ENCODE measurements at places on chromosomes 4 and X. TPM values are rescaled to one million over a fixed set of nuclear protein-coding genes. Genes with fewer than 3 reads are reported as not detected.

DNA sequence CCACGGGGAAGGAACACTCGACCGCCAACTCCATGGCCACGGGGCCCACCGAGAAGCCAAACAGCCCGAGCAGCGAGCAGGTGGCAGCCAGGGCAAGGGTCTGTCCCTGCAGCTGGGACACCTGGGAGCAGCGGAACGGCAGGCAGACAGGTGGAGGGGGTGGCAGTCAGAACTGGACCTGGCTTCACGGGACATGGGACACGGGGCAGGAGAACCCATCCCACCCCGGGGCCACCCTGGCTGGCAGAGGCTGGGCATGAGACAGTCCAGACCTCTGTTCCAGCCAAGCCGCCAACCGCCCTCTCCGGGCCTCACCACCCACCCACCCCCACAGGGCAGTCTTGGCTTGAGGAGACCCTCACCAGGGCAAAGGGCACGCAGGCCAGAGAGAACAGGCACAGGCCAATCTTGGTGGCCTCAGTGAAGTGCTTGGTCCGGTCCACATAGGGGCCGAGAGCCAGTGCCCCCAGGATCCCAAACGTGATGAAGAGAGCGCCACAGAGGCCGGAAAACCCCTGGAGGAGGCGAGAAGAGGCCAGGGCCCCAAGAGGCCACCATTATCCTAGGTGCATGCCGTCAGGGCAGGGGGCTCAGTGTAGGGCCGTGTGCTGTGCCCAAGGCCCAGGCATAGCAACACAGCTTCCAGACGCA, 5.6 kb downstream of the SLC49A3 start:
- DNase-seq: no peak

DNA sequence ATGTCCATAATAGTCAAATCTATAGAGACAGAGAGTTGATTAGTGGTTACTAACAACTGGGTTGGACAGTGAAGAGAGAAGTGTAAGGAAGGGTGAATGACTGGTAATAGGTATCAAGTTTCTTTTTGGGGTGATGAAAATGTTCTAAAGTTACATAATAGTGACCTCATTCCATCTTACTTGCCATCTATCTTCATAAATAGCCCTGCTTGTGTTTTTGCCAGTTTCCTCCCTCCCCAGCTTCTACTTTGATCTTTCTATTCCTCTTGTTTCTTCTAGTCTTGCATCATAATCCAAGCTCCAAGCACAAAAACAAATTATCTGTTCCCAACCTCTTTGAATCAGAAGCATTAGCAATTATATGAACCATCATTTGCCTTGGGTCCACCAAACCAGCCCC, 40.2 kb upstream of the TET2 start:
- no peak for DNase-seq

DNA sequence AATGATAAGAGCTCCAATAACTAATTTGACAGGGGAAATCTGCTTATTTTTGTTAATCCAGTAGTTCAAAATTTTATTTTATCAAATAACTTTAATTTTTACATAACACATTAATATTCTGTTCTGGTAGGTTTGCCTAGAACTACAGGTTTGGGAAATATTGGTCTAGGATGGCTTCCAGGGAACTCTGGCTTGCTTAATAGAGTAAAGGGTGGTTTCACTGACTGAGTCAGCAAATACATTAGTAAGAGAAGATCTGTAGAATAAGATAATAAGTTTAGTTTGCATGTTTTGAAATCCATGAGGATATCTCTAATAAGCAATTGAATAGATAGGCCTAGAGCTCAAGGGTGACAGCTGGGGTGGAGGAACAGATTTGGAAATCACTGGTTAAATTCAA, 500.7 kb downstream of the ZNF674 start:
- no peak for DNase-seq

DNA sequence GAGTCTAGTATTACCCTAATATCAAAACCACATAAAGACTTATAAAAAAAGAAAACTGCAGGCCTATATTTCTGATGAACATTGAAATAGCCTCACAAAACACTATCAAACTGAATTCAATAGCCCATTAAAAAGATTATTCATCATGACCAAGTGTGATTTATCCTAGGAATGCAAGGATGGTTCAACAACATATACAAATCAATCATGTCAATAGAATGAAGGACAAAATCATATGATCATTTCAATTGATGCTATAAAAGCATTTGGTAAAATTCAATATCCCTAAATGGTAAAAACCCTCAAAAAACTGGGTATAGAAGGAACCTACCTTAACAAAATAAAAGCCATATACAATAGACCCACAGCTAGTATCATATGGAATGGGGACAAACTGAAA, 797.9 kb upstream of the INTU start:
- DNase-seq: no peak

- no peak for DNase-seq
Measured at GRCh38 chrX:74890676-74891430, 34.4 kb downstream of the NEXMIF start.

- no peak for DNase-seq
Measured at GRCh38 chr4:168601899-168602298, 105.0 kb downstream of the PALLD start.

DNA sequence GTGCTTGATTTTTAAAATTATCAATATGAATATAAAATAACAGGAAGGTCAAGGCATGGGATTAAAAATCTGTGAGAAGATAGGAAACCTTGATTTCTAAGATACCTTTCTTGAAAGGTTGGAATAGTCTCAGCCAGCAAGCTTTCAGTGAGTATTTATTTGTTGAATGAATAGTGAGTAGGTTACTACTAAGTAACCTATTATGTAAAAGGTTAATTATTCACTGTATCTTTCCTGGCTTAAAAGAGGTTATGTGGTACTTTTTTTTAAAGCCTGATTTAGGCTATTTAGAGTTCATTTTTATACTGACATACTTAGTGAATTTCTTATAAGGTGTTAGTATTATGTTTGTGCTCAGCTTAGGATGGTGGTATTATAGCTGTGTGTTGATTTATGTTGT, 123.5 kb downstream of the PTPN13 start:
- DNase-seq: no peak

GRCh38 chr4:145852256-145852839, 86.3 kb downstream of the ZNF827 start:
- no peak for DNase-seq

DNA sequence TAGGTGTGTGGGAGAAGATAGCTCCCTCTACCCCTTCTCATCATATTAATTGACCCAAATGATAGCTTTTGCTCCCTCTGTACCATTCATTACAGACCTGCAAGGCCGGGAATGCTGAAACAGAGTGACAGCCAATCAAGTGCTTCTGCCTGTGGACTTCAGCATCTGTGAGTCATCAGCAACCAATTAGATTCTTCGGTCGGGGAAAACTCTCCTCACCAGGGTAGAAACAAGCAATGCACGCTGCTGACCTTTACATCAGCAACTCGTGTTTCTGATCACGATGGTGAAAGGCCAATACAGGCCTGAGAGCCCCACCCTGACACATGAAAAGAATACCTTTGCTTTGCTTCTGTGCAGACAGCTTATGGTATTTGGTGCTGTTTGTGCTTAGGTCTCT, 347.2 kb upstream of the DDX53 start:
- no peak for DNase-seq

GRCh38 chrX:103616676-103617186, 9.0 kb downstream of the TCEAL3 start:
- DNase-seq: no peak

DNA sequence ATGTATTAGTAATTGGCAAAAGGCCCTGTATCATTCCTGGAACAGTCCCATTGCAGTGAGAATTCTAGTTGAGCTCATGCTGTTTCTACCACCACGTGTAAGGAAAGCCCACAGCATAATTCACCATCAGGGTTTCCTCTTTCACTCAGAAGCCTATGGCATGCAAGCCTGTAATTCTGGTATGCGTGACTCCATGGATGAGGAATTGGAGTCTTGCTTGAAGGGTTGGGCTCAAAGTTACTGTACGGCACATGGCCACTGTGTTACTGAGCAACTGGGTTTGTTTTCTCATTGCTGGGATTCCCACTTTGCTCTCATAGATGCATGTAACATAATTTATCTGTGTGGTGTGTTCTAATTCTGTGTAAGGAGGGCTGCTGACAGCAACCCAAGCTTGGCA, 132.3 kb upstream of the NR3C2 start:
- DNase-seq: no peak

DNA sequence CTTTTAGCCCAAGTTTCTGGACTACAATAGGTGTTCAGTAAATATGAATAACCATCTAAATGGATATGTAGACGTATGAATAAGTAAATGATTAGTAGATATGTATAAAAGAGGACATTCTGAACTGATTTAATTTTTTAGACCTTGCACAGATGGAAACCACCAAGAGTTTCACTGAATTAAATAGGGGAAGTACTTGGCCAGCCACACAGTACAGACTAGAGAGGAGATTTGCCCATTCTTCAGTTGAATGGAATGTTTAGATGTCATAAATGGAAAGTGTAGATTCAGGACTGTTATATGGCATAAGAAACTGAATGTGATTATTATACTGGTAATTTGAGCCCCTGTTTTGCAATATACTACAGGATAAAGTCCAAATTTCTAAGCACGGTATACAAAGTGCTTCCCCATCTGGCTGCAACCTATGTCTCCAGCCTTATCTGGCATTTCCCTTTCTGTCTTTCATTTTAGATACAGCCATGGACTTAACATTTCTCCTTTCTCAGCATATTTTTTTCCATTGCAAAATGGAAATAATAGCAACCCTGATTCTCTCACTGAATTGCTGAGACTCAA, 137.8 kb upstream of the HS3ST1 start:
- DNase-seq: no peak

DNA sequence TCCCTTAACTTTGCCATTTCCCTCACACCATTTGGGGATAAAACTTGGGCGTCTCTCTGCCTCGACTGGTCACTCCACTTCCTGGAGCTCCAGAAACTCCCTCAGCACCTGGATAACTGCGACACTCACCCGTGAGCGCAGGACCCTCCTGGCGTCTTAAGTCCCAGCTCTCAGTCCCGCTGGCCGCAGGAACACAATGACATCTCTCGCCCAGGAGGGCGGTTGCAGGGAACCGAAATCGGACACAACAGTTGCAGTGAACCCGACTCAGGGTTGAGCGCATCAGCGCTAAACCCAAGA, 370.9 kb upstream of the SMIM31 start:
- no peak for DNase-seq

DNA sequence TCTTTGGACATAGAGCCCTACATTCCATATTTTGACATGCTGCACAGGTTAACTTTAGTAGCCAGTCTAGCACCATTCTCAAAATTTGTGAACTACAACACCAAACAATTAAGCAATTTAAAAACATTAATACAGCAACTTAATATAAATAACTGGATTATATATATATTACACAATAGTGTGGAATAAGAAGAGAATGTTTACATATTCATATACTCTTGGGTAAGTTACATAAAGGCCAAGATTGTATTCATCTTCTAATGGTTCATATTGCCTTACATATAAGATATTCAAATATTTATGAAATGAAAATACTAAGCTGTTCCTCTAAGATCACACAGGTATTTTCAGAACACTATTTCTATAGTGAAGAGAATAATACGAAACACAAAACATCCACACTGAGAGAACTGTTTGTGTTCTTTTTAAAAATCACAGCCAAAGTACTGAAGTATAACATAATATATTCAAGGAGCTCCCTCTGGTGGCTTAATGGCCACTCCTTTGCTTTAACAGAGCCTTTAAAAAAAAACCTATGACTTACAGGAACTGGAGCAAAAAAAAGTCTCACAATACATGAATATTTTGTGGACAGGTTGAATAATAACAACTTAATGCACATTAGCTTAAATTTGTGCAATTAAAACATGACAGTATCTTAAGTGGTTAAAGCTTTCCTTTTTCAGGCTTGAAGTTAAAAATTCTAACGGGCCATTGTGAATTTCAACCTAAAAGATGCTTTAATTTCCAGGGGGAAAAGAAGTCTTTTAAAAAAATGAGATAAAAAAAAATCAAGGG, 46.2 kb downstream of the NEK1 start:
- DNase-seq: peak; percentile 60

DNA sequence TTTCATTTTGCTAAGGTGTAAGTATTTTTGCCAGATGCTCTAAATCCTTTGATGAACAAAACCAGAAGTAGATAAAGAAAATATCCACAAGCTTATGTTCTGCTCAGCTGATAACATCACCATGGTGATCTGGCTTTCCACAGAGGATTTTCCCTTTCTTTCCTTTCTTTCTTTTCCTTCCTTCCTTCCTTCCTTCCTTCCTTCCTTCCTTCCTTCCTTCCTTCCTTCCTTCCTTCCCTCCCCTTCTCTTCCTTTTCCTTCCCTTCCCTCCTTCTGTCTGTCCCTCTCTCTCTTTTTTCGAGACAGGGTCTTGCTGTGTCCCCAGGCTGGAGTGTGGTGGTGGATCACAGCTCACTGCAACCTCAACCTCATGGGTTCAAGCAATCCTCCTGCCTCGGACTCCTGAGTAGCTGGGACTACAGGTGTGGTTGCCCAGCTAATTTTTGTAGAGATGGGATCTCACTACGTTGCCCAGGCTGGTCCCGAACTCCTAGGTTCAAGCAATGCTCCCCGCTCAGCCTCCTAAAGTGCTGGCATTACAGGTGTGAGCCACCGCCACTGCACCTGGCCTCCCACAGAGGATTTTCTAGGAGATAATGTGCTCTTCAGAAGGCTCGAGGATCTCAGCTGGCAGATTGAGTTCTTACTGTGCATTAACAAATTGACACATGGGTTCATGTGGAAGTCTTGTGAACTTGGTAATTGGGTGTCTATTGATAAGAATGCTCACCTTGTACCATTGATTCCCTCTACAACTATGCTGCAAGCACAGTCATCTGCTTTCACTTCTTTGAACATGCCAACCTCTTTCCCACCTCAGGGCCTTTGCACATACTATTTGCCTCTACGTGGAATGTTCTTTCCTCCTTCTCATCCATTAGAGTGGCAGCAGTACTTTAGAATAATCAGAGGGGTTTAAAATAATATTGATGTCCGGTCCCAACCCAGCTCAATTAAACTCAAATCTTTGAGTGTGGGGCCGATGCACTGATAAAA, 1.4 kb upstream of the RHOH start:
- DNase-seq: no peak

- no peak for DNase-seq
Measured at GRCh38 chr4:70619778-70620177, 8.8 kb upstream of the ENAM start.

- no peak for DNase-seq
Measured at GRCh38 chr4:167541286-167541685, 307.0 kb upstream of the SPOCK3 start.

GRCh38 chr4:39102297-39102696, 40.3 kb downstream of the KLHL5 start:
- DNase-seq: no peak

GRCh38 chr4:31146366-31146765, 426.2 kb downstream of the PCDH7 start:
- no peak for DNase-seq

TCEAL8 gene
- total RNA-seq: 14.9 TPM

GK gene
- 1.9 TPM for total RNA-seq

PABPC1L2A gene
- not detected for total RNA-seq

ATP1B4 gene
- not detected for total RNA-seq

MECP2 gene
- total RNA-seq: 120 TPM

CORIN gene
- not detected for total RNA-seq

HMGN5 gene
- 1.0 TPM for total RNA-seq

EBP gene
- 38.1 TPM for total RNA-seq
